ENCODE measurements at places on chromosomes 4 and X.

GRCh38 chr4:123415977-123416376 lies 19.4 kb downstream of the SPRY1 start:
- peak; percentile 51 for DNase-seq

- no peak for DNase-seq
Measured at GRCh38 chr4:120903419-120903818, 19.1 kb downstream of the PRDM5 start.

GRCh38 chrX:118074196-118074595 lies 42.4 kb downstream of the KLHL13 start:
- no peak for DNase-seq

- DNase-seq: no peak
Measured at GRCh38 chr4:1516261-1516660, 110.0 kb upstream of the NKX1-1 start.

- DNase-seq: no peak
Measured at GRCh38 chrX:110951472-110952269, 144.3 kb upstream of the PAK3 start.

GRCh38 chr4:184156163-184156920 lies 61.3 kb downstream of the ENPP6 start:
- DNase-seq: no peak

- no peak for DNase-seq
Measured at GRCh38 chr4:138565576-138565975, 323.4 kb upstream of the SLC7A11 start.

DNA sequence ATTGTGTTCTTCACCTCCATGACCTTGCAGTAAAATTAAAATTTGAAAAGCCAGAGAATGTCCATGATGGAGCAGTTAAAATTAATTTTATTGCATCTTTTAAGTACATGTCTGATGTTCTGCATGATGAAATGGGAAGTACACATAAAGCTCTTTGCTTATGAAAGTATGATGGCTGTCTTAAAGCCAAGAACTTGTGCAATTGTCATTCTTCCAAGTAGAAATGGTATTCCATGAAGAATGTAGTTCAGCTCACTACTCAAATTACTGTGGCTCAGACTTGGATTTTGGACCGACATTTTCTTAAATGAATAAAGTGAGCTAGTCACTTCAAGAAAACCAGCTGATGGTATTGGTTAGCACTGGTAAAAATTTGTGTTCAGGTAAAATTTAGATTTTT lies 161.7 kb upstream of the CXCL13 start:
- DNase-seq: no peak

GRCh38 chr4:124947622-124948265 lies 235.2 kb upstream of the ANKRD50 start:
- DNase-seq: no peak

DNA sequence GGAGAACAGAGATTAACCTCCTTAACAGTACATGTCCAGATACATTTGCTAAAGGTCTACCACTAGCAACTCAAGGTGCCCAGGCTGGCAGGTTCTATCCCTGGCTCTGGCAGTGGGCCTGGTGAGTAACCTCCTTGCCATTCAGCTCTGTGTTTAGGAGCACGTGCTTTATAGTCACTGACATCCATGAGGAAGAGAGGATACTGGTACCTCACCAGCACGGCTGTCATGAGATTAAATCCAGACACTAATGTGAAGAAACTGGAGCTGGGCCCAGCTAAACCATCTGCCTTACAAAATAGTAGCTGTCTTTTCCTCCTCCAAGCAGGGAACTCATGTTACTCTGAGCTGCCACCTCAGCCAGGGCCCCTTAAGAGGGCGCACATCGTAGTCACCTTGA lies 45.3 kb downstream of the GPRASP3 start:
- DNase-seq: no peak

GRCh38 chrX:108437349-108438109 lies 693 bp downstream of the COL4A6 start:
- no peak for DNase-seq

- DNase-seq: no peak
Measured at GRCh38 chr4:169583563-169583962, 28.8 kb downstream of the NEK1 start.

- no peak for DNase-seq
Measured at GRCh38 chr4:110075083-110075738, 123.2 kb downstream of the ELOVL6 start.

DNA sequence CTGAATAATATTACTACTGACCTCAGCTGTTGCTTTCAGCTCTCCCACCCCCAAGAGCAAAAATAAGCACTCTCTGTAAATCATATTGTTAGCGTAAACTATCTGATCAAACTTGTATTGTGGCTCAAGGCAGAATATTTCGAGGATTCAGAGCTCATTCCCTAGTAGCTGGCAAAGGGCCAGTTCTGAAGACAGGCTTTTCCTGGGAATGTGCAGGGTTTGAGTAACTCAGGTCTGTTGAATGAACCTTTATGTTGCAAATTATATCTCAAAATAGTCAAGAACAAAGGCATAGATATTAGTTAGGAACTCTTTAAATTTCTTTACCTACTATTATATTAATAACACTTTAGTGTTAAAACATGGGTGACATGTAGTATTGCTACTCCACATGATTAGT lies 454.9 kb downstream of the CCSER1 start:
- DNase-seq: no peak

- peak; percentile 51 for DNase-seq
Measured at GRCh38 chr4:155442267-155443105, 65.7 kb upstream of the MAP9 start.

- DNase-seq: no peak
Measured at GRCh38 chr4:11312389-11312788, 116.3 kb downstream of the HS3ST1 start.

- no peak for DNase-seq
Measured at GRCh38 chrX:63934160-63934559, 149.1 kb upstream of the ARHGEF9 start.

DNA sequence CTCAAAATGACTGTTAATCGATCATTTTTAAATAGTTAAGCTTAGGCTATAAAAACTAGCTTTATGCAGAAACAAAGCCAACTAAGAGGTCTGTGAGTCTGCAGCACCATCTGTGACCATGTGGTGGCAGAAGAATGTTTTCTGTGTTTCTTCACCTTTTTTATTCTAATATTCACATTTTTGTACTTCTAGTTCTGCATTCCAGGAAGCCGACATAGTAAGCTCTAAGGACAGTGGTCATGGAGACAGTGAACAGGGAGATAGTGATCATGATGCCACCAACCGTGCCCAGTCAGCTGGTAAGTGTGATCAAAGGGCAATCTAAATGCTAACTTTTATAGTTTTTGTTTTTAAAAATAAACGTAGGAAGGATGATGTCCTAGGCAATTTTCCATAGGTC lies 5.6 kb downstream of the PCDH10 start:
- DNase-seq: no peak

- DNase-seq: no peak
Measured at GRCh38 chrX:11470250-11470974, 177.2 kb downstream of the AMELX start.

GRCh38 chr4:166146806-166147540 lies 273.9 kb downstream of the TLL1 start:
- DNase-seq: no peak

- DNase-seq: no peak
Measured at GRCh38 chr4:15779306-15779705, 1.2 kb downstream of the CD38 start.

GRCh38 chrX:111445485-111445884 lies 33.5 kb upstream of the DCX start:
- no peak for DNase-seq

- no peak for DNase-seq
Measured at GRCh38 chr4:108311313-108311712, 142.6 kb upstream of the LEF1 start.

GRCh38 chr4:53490965-53491622 lies 100.2 kb downstream of the LNX1 start:
- DNase-seq: no peak

DNA sequence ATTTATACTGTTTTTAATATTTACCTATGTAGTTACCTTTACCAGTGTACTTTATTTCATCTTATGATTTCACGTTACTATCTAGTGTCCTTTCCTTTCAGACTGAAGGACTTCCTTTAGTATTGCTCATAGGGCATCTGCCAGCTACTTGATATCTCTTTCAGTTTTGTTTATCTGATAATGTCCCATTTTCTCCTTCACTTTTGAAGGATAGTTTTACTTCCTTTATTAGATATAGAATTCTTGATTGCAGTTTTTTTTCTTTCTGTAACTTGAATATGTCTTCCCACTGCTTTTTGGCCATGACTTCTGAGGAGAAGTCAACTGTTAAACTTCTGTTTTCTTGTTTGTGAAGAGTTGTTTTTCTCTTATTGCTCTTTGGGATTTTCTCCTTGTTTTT lies 69.4 kb upstream of the MAGED1 start:
- DNase-seq: no peak

DNA sequence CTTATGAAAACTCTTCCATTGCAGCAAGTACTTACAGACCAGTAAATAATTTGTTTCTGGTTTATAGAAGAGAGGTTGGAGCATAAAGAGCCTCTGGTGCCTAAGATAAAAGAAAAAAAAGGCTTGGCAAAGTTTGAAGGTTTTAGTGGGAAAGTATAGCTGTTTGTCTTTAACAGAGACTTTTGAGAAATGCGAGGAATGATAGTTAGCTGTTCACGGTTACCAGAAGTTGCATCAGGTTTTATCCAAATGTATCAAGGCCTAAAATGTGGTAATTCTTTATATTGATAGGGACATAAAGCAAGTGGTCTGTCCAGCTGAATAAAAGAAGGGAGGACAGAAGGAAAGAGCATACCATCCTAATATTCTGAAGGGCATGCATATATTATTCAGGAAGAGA lies 29.3 kb downstream of the RAP1GDS1 start:
- no peak for DNase-seq

DNA sequence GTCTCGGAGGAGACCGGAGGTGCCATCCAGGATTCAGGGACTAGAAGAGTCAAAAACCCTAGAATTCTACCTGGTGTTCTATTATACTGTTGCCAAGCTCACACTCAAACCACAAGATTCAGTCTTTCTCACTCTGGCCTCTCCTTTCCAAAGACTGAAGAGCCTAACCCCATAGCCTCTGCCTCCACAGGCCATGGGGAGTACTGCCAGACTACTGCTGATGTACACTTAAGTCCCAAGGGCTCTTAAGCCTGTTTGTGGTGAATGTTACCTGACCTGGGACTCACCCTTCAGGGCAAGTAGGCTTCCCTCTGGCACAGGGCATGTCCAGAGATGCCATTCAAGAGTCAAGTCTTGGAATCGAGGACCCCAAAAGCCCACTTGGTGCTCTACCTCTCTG lies 58.9 kb upstream of the IRS4 start:
- DNase-seq: no peak

DNA sequence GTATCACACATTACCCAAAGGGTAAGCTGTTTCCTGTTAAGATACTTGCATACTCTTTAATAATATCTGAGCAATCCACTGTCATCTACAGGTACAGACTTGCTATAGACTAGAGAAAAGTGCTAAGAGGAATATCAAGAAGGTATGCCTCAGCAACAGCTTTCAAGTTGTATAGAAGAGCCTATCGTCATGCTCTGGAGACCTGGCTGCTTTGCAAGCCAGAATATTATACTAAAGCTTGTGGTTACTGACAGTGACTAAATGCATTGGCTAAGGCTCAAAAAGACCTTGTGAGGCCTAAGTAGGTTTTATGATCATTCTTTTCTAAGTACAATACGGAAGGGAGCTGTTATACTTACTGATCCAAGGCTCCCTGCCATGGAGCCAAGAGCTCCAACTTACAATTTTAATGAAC lies 11.3 kb downstream of the LAMP2 start:
- no peak for DNase-seq

DNA sequence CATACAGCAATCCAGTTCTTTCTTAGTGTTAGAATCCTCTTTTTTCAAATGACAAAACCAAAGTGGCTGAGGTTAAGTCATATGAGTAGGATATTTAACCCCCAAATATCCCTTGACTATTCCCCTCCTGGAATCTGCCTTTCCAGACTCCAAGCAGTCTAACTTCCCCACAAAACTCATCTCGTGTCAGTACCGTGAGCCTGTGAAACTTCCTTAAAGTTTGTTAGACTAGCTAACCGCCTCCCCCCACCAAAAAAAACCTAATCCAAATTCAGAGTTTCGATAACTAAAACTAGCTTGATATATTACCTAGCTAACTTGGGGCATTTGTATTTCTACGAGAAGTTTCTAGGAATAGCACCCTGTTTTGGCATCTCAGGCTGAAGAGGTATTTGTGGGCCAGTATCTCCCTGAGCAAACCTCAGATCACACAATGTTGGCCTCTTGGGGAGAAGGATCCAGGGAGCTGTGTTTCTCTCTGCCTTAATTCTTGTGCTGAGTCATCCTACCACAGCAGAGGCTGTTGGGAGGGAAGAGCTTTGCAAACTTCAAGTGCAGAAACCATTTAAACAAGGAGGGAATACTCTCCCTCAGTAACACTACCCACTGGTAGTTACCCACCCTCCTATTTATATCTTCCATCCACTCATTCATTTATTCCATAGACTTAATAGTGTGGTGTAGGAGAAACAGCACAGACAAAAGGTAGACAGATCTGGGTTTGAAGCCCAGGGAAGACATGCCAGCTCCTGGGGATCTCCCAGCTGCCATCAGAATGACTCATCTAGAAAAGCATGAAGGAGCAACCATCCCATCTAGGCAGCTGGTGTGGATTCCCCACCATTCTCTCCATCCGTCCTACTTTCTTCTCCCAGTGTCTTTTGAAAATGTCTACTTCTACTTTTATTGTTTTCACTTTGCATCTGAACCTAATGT lies 39.3 kb upstream of the TXK start:
- no peak for DNase-seq

GRCh38 chr4:71290074-71290473 lies 48.7 kb upstream of the SLC4A4 start:
- no peak for DNase-seq

- no peak for DNase-seq
Measured at GRCh38 chr4:177246641-177247584, 62.8 kb upstream of the NEIL3 start.

Data from activated naive CD4-positive, alpha-beta T cell treated with Interleukin-2 at 50 U/mL for 16 hours (primary cell).